Aortic smooth muscle cell (primary cell): ENCODE measurements at places on chromosomes 5 and 9. TPM values are rescaled to one million over a fixed set of nuclear protein-coding genes. Genes with fewer than 3 reads are reported as not detected.

FOXD4L4 gene
- total RNA-seq = under 0.01 and 0.26 TPM in 2 replicates

FAM114A2 gene
- total RNA-seq = 30.9 and 40.7 TPM in 2 replicates

ZER1 gene
- total RNA-seq = 16.4 and 22.1 TPM in 2 replicates

KIF4B gene
- total RNA-seq = under 0.01 TPM in 1 of 2 replicates, not detected in the other

FYB1 gene
- total RNA-seq = 0.26 and 0.75 TPM in 2 replicates

PCDHGA10 gene
- 5.3 and 7.5 TPM in 2 replicates for total RNA-seq

HSPA5 gene
- total RNA-seq = 177 and 192 TPM in 2 replicates

TNFSF8 gene
- not detected in 2 replicates for total RNA-seq

NEUROG1 gene
- not detected in 2 replicates for total RNA-seq

REEP2 gene
- 6.8 and 10.2 TPM in 2 replicates for total RNA-seq
